Body of pancreas (tissue), 4 donors: ENCODE measurements at places on chromosomes 1 and 21.

- DNase-seq: no peak
These were observed 26.8 kb downstream of the EIF4G3 start for GRCh38 chr1:21149855-21150432.

DNA sequence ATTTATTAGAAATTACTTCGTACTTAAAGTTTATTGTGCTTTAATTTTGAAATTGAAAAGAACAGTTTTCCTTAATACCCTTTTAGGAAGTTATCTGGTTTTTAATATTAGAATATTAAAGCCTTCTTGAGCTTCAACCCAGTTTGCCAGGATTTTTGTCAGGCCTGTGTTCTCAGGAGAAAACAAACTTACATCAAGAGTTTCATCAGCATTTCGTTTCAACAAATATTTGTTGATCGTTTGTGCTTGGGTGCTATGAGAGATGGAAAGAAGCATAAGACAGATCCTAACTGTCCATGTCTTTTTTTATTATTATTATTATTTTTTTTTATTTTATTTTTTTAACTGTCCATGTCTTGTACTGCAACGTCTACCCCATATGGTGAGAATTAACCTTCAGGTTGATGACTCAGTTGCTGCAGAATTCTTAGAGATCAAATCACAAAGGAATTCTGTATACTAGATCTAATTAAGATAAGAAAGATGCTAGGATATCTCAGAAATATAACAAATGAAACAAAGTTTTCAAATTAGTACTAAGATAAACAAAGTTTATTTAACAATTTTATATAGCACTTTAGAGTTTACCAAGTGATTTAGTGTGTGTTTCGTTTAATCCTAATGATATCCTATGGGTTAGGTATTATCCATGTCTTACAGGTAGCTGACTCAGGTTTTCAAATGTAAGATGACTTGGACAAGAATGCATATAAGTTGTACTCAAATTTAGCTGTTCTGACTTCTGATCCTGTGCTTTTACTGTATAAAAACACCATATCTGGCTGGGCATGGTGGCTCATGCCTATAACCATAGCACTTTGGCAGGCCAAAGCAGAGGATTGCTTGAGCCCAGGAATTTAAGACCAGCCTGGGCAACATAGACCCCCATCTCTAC lies 14.3 kb downstream of the FBXO28 start:
- DNase-seq: no peak

- no peak for DNase-seq
These were observed 8.1 kb downstream of the BLACAT1 start for GRCh38 chr1:205447457-205448341.

- no peak for DNase-seq
These were observed 56.4 kb upstream of the RGS7 start for GRCh38 chr1:241413386-241413785.

- no peak for DNase-seq
These were observed 11.9 kb downstream of the PTPN22 start for GRCh38 chr1:113859478-113860175.

DNA sequence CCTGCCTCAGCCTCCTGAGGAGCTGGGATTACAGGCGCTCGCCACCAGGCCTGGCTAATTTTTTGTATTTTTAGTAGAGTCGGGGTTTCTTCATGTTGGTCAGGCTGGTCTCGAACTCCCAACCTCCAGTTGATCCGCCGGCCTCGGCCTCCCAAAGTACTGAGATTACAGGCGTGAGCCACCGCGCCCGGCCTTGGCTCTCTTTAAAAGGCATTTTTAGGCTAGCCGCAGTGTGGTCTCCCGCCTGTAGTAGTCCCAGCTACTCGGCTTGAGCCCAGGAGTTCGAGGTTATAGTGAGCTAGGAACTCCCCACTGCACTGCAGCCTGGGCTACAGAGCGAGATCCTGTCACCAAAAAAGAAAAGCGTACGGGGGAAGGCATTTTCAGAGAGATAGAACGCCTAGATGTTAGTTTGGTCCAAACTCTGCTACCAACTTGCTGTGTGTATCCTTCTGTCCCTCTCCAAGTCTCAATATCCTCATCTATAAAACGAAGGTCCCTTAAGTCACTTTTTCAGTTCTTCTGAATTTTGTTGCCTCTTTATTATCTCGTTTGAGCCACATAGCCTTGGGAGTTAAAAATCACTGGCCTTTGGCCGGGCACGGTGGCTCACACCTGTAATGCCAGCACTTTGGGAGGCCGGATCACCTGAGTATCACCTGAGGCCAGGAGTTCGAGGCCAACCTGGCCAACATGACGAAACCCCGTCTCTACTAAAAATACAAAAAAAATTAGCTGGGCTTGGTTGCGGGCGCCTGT lies 734 bp downstream of the MED18 start:
- peak; percentile 28 for DNase-seq

GRCh38 chr21:28928578-28929420 lies 63.9 kb downstream of the LTN1 start:
- no peak for DNase-seq

DNA sequence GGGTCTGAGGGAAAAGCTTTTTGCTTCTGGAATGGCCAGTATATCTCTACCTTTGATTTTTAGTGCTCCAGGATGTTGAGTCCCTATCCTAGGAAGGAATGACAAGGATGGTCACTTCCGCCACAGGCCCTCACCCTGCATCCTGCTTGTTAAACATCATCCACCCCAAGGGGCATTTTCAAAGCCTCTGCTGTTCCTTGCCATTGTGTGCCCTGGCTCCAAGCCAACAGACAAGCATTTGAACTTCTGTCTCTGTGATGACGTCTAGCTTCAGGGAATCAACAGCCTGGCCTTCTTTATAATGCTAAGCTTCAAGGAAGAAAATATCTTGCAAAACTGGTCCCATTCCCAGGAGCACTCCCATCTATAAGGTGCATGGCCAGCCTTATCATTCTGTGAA lies 12.3 kb upstream of the JAM2 start:
- peak; percentile 13 for DNase-seq

- no peak for DNase-seq
These were observed 282.9 kb downstream of the PBX1 start for GRCh38 chr1:164841702-164842465.

GRCh38 chr1:183879966-183880365 lies 75.0 kb downstream of the RGL1 start:
- DNase-seq: no peak

DNA sequence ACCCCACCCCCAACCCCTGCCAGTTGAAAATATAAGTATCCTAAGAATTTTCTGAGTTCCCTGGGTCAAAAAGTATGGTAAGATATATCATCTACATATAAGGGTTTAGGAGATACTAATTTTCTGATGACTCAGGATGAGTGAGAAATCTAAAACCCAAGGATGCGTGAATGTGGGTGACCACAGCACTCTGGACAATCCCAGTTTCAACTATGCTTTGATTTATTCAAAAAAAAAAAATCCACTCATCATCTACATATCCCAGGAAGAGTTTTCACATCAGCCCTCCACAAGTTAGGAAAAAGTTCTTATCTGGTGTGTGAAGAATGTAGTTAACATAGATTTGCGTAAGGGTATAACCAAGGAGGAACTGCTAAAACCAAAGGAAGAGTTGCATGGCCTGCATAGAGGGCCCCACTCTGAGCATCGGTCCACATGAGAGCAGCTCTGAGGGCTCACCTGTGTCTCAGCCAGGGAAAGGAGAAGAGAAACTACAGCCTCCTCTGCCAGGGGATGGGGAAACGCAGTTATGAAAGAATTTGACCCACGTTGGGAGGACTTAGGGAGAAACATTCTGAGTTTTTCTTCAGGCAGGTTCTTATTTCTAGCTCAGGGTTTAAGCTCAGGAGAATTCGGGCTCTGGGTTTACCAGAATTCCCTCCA lies 18.8 kb downstream of the LAMB3 start:
- no peak for DNase-seq

GRCh38 chr1:95002540-95003432 lies 70.0 kb downstream of the ALG14 start:
- no peak for DNase-seq

DNA sequence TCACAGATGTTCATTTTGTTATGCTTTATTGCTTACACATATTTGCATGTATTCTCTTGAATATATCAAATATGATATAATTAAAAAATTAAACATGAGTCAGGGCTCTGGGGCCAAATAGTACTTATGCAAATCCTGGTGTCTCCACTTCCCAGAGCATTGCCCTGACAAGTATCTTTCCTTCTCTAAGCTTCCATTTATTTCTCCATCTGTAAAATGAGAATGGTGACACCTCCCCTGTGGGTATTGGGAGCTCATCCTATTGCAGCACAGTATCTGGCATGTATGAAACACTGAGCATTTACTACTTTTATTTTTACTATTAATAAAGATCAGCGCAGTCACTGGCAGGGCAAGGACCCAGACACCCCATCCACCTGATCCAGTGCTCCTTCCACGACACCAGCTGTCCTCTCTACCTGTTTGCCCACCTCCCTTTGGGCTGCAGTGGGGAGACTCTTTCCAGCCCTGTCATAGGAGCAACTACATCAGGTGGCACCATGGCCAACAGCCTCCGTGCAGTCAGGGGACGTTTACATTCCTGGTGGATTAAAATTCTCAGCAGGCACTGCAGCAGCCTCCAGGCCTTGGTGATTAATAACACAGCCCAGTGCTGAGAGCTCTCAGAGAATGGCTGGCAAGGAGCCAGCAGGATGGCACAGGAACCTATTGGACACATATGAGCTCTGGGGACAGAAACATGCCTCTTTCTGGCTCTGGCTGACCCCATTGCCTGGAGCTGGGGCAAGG lies 113.0 kb downstream of the DMRTB1 start:
- peak; percentile 41 for DNase-seq

GRCh38 chr1:228969953-228970800 lies 234.9 kb downstream of the RHOU start:
- DNase-seq: no peak

DNA sequence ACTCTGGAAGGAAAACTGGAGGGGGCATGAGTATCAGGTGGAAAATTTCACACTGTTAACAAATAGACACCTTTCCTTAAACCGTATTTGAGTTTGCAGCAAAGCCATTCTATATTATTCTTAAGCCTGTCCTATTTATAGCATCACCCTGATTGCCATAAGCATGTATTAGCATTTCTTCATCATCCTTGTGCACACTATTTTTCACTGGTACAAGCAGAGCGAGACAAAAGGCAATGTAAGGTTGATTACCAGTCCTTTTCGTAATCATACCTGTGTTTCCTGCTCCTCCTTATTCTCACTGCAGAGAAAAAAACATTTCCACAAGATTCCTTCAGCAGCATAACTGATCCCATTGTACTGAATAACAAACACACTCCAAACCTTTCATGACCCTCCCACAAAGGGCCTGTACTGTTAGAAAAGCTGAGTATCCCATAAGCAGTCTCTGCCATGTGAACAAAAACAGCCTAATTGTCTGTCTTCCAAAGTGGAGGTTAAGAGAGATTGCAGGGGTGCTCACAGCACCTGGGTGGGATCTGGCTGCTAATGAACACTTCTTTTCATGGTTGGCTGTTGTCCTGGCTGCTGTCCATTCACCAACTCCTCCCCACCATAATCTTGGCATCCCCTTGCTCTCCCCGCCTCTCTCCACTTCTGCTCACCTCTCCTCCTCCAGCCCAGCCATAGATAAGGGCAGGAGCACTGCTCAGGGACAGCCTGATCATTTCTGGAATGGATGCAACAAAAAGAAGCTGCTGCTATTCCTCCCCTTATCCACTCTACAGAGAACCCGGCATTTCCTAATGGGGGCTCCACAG lies 30.4 kb downstream of the VTCN1 start:
- no peak for DNase-seq

DNA sequence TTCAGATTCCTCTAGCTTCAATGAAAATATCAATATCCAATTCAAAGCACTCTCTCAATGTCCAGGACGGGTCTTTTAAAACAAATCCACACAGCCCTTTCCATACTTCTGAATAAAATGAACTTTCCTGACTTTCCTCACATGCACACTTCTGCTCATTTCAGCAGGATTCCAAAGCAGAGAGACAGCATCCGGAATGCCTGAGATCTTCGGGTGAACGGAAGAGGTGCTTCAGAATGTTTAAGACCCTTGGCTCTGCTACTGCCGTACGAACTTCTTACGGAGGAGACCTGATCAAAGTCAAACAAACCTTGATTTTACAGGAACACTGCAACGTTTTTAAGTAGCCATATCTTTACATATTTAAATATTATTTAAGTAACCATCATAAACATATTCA lies 245.7 kb downstream of the PTBP2 start:
- DNase-seq: no peak
